Sigmoid colon (tissue), 7 donors: ENCODE measurements at places on chromosomes 7 and 10.

- no peak for DNase-seq
These were observed 39.8 kb downstream of the MET start for GRCh38 chr7:116711790-116712189.

GRCh38 chr7:115346685-115347084 lies 424.8 kb downstream of the MDFIC start:
- no peak for DNase-seq

- no peak for DNase-seq
These were observed 158.2 kb downstream of the CELF2 start for GRCh38 chr10:11175823-11176243.

DNA sequence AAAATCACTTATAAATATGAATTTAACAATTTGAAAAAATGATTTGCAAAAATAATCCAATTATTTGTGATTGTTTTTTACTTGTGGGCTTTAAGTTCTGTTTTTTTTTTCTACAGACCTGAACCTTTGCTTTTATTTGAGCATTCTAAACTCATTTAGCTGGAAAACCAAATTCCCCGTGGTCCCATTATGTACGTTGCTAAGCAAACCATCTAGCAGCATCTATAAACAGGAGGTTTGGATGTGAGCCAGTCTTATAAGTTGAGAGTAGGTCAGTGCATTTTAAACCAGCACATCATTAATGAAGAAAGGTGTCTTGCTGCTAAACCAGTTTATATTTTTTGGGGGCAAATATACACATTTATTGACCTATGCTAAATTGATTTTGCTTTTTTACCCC lies 77.3 kb downstream of the LRRN3 start:
- DNase-seq: no peak

- DNase-seq: no peak
These were observed 30.7 kb downstream of the HTRA1 start for GRCh38 chr10:122492006-122492405.

GRCh38 chr7:12210179-12211053 lies 678 bp upstream of the TMEM106B start:
- DNase-seq: no peak

- peak; percentile 96 for DNase-seq
These were observed 123.9 kb upstream of the PPIF start for GRCh38 chr10:79223091-79224048.

DNA sequence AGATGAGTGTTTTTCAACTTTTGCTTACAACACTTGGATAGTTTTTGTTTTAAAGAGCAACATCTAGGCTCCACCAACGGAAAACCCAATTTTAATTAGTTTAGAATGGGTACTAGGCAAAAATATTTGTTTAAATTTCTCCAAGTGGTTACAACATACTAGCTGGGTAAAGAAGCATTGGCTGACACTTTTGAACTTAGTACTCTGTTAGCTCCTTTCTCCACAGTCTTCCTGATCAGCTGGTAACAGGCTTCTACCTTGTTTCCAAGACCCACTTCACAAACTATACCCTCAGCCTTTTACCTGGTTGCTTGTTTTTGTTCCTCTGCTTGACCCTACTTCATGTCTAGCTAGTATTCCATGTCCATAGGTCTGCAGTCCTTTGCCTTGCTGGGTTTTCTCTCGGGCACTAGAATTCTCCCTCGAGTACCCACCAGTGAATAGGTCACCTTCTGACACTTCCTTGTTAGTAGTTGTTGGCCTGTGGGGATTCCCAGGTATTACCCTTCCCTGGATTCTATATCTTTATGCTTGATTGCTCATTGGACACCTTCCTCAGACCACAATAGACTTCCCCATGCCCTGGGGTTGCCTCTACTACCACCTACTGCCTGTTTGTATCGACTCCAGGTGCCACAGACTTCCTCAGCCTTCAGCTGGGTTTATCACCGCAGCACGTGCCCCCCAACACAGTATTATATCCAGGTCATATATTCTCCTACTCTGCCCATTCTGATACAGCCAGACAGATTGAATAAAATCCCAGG lies 42.0 kb downstream of the PRPS1L1 start:
- DNase-seq: no peak

DNA sequence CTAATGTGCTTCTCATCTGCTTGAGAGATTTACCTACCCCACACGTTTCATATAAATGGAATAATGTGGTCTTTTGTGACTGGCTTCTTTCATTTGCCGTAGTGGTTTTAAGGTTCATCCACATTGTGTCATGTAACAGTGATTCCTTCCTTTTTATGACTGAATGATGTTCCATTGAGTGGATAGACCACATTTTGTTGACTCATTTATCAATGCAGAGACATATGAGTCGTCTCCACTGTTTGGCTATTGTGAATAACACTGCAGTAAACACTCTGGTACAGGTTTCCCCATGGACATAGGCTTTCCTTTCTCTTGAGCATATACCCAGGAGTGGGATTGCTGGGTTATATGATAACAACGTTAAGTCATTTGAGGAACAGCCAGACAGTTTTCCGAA lies 2.0 kb upstream of the AOC1 start:
- no peak for DNase-seq

GRCh38 chr7:2566348-2566889 lies 7.6 kb downstream of the IQCE start:
- DNase-seq: no peak

DNA sequence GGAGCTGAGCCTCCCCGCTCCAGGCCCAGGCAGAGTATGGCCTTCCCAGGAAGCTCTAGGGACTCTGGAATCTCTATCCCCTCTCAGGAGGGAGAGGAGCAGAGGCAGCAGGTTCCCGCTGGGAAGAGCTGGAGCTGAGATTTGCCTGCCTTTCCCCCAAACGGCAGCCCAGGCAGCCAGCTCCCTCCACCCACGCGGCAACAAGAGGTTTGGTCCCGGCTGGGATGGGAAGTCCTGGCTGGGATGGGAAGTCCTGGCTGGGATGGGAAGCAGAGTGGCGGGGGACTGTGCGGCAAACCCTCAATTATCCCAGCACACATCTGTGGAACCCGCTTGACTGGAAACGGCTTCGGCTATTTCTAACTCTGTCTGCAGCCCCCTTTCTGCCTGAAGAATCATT lies 223.0 kb downstream of the ELFN1 start:
- no peak for DNase-seq

- DNase-seq: no peak
These were observed 6.1 kb downstream of the COPG2 start for GRCh38 chr7:130662426-130662825.

DNA sequence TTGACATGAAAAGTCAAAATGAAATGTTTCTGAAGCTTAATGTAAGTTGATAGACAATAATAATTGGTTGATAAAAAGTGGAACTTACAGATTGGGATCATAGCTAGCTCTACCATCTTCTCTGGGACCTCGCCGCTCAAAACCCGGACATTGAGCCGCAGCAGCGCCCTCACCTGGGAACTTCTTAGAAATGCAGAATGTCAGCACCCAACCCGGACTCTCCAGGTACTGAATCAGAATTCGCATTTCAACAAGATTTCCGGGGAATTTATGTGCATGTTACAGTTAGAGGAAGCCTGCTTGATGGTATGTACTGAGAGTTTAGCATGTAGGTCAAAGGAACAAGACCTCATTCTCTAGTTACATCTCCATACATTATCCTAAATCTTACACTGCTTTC lies 36.7 kb upstream of the ABLIM1 start:
- DNase-seq: no peak

DNA sequence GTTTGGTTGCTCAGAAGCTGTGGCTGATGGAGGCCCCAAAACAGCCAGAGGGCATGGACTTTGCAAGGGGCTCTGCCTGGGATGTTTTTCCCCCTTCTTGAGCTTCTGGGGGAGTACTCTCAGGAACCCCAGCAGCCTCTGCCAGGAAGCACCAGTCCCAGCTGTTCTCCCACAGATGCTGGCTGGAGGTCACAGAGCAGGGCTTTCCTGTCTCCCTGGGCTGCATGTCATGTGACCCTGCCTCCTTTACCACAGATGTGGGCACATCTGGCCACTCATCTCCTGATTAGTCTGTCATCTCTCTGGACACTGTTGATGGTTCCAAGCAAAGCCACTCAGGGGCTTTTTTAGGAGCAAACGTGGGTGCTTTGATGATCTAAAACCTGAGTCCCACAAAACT lies 136.7 kb downstream of the NEURL1 start:
- peak; percentile 58 for DNase-seq

DNA sequence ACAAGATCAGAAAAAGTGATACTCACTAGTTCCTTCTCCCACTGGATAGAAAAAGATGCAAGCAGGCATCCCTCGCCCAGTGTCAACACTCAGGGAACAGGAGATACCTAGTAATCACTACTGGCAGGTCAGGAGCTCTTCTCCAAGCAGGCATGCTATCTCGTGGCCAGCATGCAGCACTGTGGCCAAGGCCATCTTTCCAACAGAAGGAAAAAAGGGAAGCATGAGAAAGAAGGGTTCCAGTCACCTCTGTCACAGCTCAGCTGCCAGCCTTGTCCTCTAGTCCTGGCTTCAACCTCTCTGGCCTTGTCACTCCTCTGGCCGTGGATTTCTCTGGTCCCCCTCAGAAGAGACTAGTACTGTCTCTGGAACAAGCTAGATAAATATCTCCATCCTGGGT lies 45.3 kb downstream of the DLG5 start:
- DNase-seq: no peak

DNA sequence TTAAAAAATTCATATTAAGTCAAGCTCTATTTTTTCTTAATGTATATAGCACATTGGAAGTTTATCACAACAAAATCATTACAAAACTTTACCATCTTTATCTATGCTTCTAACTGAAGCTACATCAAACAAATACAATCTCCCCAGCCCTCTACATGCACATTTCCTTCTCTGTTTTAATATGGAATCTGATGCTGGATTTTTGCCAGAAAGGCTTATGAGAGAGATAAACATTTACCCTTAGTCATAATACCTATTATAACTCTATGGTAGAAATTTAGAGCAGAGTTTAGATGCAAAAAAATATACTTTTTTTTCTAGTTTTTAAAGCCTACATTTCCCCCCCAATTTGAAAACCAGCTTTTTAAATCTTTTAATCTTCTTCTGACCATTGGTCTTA lies 1198.6 kb downstream of the GATA3 start:
- no peak for DNase-seq

DNA sequence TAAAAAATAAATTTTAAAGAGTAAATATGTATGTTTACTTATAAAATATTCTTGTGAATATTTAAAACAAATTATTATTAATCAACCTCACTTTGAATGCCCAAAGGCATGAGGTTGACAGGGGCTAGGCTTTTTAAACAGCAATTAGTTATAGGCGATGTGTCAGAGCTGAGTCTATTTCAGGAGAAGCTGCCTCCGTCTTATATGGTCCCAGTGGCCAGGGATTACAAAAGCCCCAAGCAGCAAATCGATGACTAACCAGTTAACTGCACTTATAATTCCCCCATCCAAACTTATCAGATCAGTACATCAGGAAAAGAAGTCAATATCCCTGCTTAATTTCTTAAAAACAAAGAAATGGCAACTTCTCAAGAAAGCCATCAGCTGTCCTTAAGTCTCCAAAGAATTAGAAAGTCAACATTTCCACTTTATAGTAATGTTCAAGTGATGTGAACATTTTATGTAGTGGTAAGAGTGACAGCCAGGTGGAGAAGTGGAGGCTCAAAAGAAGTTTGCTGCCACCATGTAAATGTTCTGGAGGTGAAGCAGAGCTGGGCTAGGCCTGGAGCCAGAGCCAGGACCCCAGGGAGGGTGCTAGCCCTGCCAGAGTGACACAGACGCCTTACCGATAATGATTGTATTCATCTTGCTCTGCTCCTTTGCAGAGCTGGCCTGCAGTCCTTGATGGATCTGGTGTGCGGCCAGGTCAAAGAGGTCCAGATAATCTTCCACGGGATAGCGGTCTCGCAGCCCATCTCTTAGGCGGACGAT lies 51.5 kb downstream of the CHST15 start:
- no peak for DNase-seq

DNA sequence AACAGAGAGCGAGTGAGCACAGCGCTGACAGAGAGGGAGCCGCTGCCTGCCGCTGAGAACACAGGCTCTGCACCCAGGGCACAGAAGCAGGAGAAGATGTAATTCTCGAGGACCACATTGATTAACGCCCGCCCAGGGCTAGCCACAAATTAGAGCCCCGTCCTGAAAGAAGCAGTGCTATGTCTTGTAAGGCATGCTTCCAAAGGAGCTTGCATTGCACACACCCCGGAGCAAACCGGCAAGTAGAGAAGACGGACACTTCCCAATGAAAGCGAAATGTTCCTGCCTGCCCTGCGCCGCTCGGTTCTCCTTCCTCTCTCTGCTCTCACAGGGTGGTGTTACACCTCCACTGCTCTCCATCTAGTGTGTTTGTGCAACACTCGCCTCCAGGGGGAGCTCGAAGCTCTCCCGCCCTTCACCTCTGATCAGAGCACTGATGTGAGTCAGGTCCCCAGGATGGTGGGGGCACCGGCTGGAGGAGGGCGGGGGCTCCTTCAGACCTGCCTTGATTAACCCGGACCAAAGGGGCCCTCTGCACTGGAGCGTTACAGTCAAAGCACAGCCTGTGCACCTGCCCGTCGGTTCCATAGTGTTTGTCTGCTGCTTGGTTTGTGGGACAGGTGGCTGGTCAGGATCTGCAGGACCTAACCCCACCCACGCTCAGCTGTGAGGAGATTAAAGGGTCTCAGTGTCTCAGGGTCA lies 316.5 kb downstream of the ADARB2 start:
- no peak for DNase-seq

- no peak for DNase-seq
These were observed 64.0 kb downstream of the NEURL1 start for GRCh38 chr10:103557455-103557854.

DNA sequence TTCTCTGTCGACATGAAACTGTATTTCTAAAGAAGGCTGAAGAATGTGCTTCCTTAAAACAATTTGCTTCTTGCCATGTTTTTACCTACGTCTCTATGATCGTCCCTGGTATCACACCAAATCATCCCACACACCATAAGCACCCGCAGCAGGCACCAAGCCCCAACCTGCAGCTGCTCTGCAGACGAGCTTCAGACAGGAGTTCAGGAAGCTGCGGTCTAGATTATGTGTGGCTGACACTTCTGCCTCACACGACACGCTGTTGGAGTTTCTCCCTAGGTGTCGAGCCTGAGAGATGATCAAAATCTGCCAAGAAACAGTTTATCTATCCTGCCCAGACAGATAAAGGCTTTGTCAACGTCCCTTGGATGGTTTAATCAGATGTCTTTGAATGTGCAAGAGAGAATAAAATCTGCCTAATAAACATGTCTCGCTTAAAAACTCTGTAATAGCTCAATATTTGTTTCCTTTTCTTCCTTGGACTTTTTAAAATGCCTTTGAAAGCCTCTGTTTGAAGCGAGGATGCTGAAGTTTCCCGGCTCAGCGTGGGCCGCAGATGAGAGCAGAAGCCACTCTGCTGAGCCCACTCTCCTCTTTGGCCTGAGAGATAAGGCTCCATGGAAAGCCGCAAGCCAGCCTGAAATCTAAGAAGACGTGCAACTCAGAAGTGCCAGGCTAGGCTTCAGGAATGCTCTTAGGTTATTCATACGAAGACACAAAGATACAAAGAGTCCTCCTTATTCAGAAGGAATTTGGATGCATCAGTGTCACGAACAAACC lies 158.3 kb upstream of the PFKP start:
- DNase-seq: no peak
